ENCODE measurements at places on chromosomes 12 and 14.

DNA sequence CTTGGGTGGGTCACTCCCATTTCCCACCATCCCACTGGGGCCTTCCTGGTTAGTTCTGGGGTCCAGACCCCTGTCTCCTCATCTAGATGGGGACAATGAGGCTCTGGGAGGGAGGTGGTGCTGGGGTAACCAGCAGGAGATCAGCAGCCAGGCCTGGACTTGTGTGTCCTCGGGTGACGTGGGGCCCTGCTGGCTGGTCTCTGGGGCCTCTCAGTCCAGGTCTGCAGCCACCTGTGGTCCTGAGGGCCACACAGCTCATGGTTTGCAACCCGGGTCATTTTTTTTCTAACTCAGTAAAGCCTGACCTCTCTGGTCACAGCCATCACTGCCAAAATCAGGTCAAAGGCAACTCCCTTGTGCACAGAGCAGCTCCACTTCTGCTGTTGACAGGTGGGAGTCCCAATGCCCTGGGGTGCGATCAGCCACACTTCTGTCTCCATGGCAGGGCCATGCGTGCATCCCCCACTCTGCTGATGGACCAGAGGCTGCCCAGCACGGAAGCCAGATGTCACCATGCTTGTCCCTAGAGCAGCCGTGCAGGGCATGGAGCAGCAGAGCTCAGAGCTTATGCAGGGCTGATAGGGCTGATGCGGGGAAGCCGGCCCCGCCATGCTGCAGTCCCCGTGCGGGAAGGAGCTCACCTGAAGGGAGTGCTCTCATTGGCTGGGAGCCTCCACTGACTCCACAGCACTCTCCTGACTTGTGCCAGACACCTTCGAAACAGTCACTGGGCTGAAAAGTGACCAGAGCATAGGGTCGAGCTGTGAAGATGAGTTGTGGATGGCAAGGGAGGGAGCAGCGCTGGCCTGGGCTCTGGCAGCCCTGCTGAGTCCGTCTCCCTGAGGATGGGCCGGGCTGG lies 250.9 kb downstream of the ADGRD1 start:
- DNase-seq, result no peak

DNA sequence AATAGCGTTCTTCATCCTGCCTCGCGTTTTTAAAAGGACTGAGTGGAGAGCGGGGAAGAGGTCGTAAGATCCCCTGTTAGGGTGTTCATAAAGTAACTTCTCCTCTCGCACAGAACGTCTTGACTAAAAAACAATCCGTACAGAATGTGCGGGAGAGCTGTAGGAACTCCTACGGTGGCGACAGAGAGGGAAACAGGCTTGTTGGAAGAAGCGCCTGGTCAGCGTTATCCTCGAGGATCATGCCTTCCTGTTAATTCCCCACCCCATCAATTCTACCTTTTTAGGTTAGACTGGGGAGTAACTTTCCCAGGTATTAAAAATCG lies 399 bp upstream of the WASHC4 start:
- no peak for DNase-seq

DNA sequence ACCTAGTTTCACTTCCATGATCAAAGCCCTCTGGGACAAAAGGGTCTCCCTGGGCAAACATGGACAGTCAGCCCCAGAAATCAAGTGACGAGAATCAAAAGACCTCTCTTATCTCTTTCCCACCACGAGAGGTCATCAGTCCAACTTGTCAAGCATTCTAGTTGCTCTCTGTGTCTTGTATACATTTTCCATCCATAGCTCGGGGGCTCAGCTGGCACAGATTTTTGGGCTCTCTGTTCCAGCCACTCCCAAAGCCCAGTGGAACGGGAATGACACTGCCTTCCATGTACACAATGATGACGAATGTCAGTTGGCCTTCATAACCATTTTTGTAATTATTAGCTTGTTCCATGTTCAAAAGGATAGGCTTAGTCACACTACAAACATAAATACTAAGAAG lies 29.7 kb downstream of the NOS1 start:
- no peak for DNase-seq

GRCh38 chr14:100737526-100737925 lies 10.8 kb downstream of the DLK1 start:
- DNase-seq, result no peak

- no peak for DNase-seq
Observed at GRCh38 chr14:66403183-66403582, 83.0 kb upstream of the CCDC196 start.

Measured in stimulated activated CD4-positive, alpha-beta T cell treated with anti-CD3 and anti-CD28 coated beads, TNF-alpha, amount 100 ng/mL, for 4 hours (primary cell).